NCI-H774 (cell line): ENCODE measurements at places on chromosomes 11 and 22.

DNA sequence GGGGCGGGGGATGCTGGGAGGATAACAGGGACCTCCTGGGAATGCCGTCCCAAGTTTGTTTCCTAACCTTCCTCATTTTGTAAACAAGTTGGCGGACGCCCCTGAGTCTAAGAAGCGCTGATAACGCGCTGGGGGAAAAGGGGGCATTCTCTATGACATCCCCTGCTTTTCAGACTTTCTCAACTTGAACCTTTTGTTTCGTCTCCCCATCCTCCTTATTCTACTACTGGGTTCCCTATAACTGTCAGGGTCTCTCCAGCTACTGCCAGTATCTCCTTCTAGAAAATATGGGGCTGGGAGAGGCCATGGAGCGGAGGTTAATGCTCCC is 654 bp downstream of the TMEM86A start:
- no peak for DNase-seq

DNA sequence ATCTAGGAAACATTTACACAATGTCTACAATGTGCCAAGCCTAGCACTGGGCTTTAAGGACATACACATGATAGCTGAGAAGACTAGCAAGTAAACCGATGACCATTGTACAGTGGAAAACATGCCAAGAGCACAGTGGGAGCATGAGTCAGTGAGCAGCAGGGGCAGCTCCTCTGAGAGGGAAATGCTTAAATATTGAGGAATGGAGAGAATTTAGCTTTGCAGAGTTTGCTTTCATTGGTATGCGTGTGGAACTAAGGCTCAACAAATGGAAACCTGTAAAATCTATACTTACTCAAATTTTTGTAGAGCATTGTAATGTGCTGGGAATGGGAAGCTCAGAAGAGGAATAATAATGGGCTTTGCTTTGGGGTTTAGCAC is 282.3 kb downstream of the ST3GAL4 start:
- no peak for DNase-seq

DNA sequence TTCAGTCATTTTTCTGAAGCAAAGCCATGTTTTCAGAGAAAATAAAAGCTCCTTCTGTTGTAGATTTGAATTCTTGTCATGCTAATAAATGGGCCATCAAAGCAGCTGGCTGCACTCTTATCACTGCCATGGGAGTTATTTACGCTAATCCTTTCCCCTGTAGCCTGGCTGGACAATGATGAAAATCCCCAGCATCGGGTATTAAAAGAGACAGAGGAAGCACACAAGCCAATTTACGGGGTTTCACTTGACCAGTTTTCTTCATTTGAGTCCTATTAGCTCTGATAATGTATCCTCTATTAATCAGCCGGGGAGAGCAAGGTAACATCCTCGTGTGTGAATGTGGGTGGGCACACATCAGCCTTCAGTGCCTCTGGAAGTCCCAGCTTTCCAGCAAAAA is 470.2 kb upstream of the API5 start:
- no peak for DNase-seq

- no peak for DNase-seq
Measured at GRCh38 chr22:28710576-28711191, 30.9 kb downstream of the CHEK2 start.

DNA sequence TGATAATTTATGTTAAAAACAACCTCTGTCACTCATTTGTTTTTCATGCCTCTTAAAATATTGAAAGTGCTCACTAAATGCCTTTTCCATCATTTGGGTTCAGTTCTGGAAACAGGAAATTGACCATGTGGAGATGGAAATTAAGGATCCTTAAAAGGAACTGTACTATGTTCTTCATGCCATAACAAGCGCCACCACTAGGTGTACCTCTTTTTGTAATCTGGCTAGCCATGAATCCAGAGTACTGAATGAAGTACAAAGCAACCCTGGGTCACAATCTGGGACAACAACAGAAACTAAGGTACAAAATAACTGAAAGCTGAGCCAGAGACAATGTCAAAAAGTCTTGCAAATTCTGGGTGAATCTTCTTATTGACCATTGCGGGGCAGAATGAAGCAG is 559.1 kb downstream of the FAM181B start:
- DNase-seq: no peak

GRCh38 chr11:120702656-120703055 is 191.1 kb downstream of the GRIK4 start:
- DNase-seq: no peak

GRCh38 chr22:31738566-31738965 is 11.4 kb downstream of the PRR14L start:
- DNase-seq: no peak

GRCh38 chr22:37982938-37983859 is 1.2 kb downstream of the SOX10 start:
- no peak for DNase-seq
